ENCODE measurements at places on chromosomes 5 and 9.

- no peak for DNase-seq
Observed at GRCh38 chr5:174911118-174911517, 186.7 kb downstream of the MSX2 start.

GRCh38 chr9:132742821-132743311 is 72.6 kb downstream of the GTF3C4 start:
- DNase-seq, result no peak

GRCh38 chr9:91417602-91418214 is 5.9 kb downstream of the NFIL3 start:
- no peak for DNase-seq

- DNase-seq, result no peak
Observed at GRCh38 chr9:75200892-75201470, 112.7 kb downstream of the OSTF1 start.

DNA sequence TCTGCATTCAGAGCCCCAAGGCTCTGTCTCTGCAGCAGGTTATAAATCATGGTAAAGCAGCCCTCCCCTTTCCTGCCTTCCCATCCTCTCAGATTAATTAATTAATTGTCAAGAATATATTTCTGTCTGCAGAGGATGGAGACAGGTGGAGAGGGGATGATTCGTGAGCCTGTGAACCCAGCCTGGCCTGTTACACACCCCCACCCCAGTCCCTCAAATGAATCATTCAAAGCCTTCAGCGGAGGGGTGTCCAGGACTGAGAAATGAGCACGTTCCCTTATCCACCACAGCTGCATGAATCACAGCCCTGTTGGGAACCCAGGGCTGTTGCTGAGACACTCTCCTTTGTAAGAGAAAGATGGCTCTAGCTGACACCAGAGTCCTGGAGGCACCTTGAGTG is 56.0 kb downstream of the NIPAL4 start:
- DNase-seq, result peak; percentile 28

DNA sequence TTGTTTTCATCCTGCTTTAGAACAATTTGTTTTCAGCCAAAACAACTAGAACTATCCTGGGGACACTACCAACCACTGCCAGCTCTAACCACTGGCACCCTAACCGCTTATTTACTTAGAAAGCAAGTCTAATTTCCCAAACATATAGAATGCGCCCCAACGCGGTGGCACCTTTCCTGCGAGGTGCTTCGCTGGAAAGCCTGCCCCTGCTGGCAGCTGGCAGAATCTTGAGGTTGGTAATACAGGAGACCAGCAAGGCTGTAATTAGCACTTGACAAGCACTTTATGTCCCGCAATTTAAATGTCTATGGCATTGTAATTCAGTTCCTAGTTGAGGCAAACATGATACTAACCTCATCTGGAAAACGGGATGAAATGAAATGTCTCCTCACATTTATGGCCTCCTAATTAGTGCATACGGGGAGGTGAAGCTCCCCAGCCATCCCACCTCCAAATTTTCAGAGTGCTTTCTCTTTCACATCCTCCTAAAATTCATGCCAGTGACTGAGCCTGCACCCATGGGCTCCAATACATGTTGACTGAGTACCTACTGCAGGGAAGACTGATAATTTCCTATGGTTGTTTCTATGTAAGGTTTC is 30.4 kb downstream of the GABBR2 start:
- no peak for DNase-seq

- no peak for DNase-seq
Observed at GRCh38 chr5:1118738-1119137, 6.9 kb upstream of the SLC12A7 start.

DNA sequence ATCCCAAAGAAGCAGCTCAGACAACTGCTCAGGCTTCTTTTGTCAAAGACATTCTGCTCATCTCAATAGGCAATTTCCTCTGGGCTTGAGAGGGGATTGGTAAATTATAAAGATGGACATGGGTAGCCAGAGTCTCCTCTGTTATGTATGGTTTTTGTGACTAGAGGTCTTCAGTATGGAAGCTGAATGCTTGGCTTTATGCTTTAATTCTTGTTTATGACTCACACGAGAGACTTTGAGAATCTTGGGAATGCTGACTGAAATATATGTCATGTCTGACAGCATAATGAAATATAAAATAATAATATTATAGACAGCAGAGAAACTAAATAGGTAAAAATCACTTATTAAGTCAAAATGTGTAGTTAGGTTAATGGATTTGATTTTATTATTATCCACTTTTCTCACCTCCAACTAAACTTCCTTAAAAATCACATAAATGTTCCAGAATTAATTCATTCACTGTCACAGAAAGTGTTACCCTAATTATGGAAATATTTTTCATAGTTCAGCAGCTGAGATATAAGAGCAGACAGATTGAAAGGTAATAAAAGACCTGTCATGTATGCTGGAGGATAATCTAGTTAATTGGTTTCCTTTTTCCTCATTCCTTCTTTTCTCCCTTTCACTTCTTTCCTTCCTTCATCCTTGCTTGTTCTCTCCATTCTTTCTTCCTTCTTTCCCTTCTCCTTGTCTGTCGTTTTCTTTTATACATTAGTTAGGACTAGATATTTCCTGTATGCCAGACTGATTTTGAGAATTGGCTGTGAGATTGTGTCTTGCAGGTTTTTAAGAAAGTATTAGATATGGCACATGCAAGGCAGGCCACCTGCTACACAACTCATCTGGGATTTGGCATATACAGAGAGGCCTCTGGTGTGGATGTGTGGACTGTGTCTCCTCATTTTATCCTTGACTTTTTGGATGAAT is 1866.1 kb upstream of the NUDT12 start:
- no peak for DNase-seq

- DNase-seq, result no peak
Observed at GRCh38 chr5:111227226-111227782, 3.1 kb downstream of the CAMK4 start.

GRCh38 chr5:126954981-126955380 is 75.4 kb downstream of the MARCHF3 start:
- DNase-seq, result no peak

- no peak for DNase-seq
Observed at GRCh38 chr9:36346569-36346968, 53.5 kb downstream of the RNF38 start.

DNA sequence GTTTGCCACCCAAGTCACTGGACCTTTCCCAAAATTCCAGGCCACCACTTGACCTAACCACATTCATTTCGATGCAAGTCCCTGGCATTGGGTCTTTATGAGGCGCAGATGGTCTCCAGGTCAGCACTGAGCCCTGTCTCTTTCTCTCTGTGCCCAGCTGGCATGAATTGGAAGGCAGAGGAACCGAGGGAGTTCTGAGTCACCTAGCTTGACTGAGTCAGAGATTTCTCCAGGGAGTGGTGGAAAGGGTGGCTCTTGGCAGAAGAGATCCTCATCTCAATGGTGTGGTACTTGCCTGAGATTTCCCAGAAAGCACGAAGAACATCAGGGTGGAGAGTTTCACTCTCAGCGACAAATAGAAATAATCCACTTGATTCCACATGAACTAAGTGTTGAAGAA is 43.8 kb downstream of the WDR36 start:
- DNase-seq, result no peak

DNA sequence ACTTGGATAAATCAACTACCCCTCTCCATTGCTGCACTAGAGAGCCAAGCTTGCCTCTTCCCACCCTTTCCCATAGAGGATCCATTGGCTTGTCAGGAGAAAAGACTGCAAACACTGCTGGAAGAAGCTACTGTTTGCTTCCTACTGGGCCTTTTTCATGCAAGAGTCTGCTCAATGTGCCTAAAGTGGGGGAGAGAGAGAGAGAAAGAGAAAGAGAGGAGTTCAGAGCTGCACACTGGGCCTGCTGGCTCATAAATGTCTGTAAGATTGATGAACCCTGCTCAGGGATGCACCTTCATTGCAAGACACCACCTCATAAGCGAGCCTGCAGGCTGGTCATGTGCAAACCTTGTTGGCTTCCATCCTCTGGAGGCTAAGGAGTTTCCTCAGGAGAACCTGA is 269.4 kb downstream of the ZNF608 start:
- DNase-seq, result no peak

GRCh38 chr5:73367650-73368049 is 80.9 kb downstream of the FOXD1 start:
- no peak for DNase-seq

DNA sequence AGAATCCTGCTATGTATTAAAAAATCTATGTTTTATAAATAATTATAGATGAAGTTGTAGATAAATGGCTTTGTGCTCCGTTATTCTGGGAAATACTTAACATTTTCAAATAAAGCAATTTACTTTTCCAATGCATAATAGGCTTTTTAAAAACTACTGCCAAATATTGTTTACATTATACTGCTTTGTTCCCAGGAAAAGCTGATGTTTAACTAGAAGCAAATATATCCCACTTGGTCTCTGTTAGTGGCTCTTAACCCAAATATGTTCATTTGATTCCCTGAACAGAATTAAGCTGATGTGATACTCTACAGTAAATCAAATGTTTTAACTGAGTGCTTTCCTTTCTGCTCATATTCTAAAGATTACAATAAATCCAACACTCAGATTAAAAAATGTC is 326.3 kb downstream of the SLCO4C1 start:
- DNase-seq, result no peak

- no peak for DNase-seq
Observed at GRCh38 chr5:160271836-160272235, 40.5 kb downstream of the CCNJL start.

- DNase-seq, result no peak
Observed at GRCh38 chr9:89967527-89967926, 362.7 kb downstream of the GADD45G start.

DNA sequence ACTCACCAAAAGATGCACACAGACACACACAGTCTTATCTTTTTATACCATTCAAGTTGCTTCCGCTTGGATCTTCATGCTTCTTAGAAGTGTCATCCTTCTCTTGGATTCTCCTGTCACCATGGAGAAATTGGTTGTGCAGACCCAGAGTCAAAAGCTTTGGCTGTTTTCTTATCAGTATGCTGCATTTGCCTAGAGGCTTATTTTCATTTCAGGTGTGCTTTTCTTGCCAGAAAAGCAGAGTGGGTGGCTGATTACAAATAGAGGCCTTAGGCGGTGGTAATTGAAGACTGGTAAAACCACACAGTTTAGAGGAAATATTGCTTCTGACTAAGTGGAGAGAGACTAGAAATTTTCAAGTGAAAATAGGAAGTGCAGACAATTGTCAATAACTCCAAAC is 70.2 kb upstream of the TLE4 start:
- DNase-seq, result no peak

- DNase-seq, result no peak
Observed at GRCh38 chr5:15560421-15560820, 60.4 kb downstream of the FBXL7 start.

- DNase-seq, result no peak
Observed at GRCh38 chr5:73935719-73936118, 309.7 kb downstream of the ARHGEF28 start.

GRCh38 chr9:112334432-112334841 is 1.0 kb upstream of the PTBP3 start:
- peak; percentile 46 for DNase-seq

GRCh38 chr5:119343766-119344165 is 12.1 kb upstream of the TNFAIP8 start:
- no peak for DNase-seq

DNA sequence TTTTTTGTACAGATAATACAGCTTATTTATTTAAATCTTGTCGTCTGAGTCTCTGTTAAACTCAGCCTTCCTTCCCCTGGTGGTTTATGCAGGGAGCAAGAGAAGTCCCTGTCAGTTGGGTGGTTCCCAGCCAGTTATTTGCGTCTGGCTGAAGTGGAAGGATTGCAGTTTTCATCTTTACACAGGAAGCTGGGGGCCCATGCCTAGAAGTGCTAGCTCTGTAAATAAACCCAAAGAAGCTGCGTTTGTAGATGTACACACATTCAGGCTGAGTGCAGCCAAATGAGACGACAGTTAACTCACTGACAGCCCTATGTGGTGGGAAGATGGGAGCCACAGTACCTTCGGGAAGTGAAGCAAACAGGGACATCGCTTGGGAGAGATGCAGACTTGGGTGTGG is 122.1 kb downstream of the SAXO1 start:
- DNase-seq, result no peak

DNA sequence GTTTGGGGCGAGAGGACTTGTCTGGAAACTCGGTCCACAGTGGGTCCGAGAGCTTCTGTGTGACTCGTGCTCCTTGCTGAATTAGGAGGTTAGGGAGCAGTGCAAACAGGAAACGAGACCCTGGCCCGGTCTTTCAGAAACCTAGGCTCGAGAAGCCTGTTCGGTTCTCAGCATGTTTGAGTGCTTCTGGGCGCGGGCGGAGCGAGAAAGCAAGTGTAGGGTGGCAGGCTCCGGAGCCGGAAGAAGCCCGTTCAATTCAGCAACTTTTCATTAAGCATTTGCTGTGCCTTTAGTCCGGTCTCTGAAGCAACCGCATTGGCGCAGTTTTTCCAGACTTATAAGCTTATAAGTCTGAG is 547 bp downstream of the CLTA start:
- peak; percentile 42 for DNase-seq

DNA sequence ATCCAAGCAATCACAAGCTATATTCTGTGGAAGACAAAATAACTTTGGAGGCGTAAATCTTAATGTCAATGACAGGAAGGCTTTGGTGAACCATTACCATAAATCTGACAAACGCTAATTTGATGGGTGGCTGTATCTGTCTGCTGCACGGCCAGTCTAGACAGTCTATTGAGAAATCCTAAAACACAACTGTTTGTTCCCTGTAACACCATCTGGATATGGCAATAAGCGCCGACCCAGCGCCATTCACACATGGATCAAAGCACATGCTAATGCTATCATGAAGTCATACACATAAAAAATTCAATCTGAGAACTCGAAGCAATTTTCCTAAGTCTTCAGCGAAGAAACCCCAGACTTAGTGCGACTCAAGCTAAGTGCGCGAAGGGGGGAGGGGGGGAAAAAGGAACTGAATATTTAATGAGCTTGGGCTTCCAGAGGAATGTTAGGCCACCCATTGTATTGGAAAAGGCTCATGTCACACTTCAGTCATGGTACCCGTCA is 95.1 kb downstream of the ARL15 start:
- no peak for DNase-seq

DNA sequence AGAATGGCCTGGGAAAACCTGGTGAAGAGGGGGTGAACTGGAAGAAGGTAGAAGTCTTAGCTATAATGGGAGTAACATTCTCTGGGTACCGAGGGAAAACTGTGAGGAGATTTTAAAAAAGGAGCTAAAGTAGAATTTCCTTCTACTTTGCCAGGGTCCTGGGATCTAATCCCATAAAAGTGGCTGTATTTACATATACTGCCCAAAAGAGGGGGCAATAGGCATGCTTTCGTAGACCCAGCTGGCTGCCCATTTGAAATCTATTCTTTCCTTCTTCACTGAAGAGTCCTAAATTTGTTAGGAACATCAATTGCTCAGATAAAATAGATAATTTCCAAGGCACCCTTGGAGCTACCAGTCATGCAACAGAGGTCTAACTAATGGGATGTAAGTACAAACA is 159.2 kb downstream of the CDC42SE2 start:
- DNase-seq, result no peak

DNA sequence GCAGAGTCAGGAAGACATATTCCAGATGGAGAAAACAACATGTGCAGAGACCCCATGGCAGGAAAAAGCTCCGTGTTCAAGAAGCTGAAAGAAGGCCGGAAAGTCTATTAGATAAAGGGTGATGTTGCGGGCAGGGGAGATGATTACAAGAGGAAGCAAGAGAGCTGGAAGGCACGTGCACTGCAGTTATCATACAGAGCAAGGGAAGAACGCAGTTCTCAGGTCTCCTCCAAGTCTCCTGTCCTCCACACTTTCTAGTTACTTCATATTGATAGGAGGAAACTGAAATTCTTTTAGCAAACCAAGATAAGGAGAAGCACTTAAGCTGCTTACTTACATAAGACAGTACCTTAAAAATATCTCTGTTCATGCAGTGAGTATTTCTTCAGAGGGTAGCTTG is 58.3 kb upstream of the PLPP6 start:
- no peak for DNase-seq

Measured in stimulated activated CD4-positive, alpha-beta T cell treated with anti-CD3 and anti-CD28 coated beads, TNF-alpha, amount 100 ng/mL, for 24 hours (primary cell).